NCI-H510A treated with DMSO at 0.1 percent for 48 hours (cell line): ENCODE measurements at places on chromosomes 16 and 17.

- no peak for DNase-seq
These were observed 23.1 kb downstream of the DEF8 start for GRCh38 chr16:89971495-89972243.

DNA sequence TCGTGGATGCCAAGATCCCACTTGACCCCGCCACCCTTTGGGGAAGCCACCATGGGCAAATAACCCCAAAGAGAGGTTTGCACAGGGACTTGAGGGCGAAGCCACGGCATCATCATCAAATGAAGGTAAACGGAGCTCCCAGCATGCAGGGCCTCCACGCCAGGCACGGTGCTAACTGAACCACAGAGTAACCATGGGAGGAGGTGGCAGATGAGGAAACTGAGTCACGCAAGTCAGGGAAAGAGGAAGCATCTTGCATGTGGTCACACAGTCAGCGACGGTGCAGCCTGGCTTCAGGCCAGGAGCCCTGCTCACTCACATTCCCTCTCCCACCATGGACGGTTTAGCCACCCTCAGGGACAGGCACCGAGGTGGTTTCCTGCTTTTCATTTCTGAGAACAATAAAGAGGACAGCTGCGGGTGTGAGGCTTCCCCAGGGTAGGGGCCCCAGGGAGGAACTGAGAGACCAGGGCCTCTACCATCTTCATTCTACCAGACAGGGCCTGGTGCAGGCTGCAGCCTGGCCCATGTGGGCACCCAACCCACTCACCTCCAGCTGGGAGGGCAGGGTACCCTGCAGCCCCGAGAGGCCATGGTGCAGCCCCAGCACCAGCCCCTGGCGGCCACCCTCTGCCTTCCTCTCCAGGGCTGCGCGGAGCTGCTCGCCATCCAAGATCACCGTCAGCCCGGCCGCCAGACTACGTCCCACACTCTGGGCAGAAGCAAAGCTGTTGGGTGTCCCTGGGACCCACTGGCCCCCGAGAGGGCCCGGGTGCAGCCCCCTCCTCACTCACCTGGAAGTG is 78.3 kb downstream of the RMI2 start:
- DNase-seq: no peak

DNA sequence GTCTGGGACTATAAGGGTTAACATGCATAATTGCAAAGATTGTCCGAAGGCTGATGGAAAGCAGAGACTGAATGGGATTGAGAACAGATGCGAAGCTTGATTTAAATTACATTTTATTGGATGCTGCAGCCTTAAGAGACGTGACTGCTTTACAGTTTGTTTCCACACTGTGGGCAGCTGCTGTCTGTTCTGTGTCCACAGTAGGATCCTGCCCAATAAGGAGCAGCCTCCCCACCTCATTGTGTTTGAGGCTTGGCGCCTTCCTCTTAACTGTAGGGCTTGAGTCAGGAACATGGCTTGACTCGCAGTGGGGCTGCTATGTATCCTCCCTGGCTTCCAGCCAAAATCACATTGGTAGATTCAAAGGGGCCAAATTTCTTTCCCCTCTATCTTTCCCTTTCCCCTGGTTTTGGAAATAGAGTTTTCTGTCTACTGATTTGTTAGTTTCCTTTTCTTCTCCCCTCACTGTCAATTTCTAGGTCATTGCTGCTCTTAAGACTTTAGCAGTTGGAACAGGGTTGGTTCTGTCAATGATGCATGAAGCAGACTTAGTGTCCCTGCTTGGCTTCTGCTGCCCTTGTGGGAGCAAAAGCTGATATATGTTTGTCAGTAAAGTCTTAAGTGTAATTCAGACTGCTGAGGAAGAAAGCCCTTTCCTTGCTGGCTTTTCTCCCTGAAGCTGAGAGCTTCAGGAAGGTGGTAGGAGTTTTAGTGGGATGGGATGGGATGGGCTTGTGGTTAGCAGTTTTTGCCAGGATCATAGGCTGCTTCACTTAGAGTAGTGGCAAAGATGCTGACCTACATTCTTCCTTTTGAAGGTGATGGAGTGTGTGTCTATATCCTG is 5.0 kb upstream of the RARA start:
- DNase-seq: no peak

GRCh38 chr16:34078691-34079090 is 619.3 kb downstream of the TP53TG3F start:
- no peak for DNase-seq

DNA sequence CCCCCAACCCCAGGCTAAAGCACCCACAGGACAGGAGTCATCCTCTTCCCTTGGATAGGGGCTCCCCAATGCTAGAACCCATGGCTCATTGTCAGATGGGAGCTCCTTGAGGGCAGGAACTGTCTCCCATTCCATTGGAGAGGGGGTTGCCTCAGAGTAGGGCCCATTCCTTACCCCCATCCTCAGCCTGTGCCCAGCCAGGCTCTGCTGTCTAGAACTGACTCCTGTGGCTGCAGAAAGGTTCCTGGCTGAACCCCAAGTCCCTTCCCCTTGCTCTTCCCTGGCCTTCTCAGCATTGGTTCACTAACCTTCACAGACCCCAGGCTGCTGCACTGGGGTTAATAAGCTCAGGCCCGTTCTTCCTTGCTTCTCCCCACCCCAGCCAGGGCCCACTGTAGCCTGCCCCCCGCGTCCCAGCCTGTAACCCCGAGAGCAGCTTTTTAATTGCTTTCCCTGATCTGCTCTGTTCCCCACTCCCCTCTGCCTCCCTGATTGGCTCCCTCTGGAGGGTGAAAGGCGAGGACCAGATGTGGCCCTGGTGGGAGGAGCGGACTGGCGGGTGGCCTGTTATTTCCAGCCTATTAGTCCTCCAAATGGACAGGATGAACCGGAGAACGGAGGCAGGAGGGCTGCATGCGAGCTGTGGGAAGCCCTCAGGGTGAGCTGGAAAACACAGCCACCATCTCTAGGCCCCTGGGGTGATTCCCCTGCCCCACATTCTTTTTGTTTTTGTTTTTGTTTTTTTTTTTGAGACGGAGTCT is 6.0 kb upstream of the GFAP start:
- no peak for DNase-seq

DNA sequence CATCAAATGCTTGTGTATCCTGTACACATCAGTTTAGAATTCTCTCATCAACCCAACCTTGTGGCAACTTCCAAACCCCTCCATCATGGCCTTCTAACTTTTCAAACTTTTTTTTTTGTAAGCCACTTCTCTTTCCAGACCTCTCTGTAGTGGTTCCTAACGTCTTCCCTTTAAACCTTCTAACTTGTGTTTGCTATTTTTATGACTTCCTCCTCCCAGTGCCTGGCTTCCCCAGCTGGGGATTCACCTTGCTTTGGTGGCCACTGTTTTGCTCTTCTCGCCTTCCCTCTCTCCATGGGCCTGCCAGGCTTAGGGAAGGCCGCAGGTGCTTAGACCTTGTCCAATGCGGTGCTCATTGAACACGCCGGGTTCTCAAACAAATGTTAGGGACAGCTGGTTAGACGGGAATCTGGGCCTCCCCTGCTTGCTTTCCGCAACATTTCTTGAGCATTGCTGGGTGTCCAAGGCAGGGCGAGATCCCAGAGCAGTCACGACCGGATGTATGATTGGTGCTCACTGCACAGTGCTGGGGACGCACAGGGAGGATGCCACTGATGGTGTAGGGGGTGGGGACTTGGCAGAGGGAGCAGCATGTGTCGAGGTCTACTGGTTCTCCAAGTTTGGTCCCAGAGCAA is 1.1 kb upstream of the XYLT2 start:
- DNase-seq: peak; percentile 74

DNA sequence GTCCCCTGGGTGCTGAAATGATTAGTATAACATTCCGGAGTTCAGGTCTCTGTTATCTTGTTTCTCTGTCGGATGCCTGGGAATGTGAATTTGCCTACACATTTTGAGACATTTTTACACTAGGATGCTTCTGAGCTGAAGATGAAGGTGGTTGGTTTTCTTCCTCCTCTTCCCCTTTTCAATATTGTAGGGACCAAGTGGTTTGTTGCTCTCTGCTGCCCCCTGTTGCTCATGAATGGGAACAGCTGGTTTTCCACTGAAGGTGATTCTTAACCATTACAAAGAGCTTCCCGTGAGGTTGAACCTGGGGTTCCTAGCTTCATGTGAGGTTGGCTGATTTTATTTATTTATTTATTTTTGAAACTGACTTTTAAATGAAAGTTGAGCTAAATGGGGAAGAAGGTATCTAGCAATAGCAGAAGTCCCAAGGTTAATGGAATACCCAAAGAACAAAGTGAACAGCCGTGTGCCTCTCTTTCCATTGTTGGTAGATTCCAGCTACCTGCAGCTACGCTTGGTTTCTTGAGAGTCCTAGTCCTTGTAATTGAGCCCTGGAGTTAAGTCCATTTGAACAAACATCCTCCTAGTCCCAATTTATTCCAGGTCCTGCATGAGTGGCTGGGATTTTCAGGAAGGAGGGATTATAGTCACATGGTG is 983.9 kb upstream of the EEF2KMT start:
- no peak for DNase-seq

DNA sequence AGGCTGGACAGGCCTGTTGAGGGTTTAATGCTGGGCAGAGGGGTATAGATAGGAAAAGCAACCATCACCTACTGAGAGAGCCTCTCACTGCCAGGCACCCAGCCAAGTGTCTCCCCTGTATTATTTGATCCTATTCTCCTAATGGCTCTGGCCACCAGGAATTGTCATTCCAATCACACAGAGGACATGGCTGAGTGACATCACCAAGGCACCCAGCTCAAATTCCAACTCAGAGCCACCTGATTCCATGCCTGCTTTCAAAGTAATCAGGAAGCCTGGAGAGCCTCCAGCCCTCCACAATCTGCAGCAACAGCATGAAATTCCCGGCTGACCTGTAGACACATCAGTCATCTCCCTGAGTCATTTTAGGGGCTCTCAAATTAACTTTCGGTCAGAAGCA is 368.9 kb upstream of the C16orf82 start:
- peak; percentile 89 for DNase-seq

- no peak for DNase-seq
These were observed 53.7 kb downstream of the MAP2K6 start for GRCh38 chr17:69468207-69468606.

- peak; percentile 90 for DNase-seq
These were observed 16.0 kb downstream of the NDUFAF8 start for GRCh38 chr17:81254955-81255717.

- DNase-seq: no peak
These were observed 144.3 kb downstream of the ITFG1 start for GRCh38 chr16:47316442-47317015.

GRCh38 chr17:37299257-37299980 is 76.4 kb upstream of the C17orf78 start:
- DNase-seq: peak; percentile 19

- DNase-seq: no peak
These were observed 31.2 kb downstream of the SLC12A3 start for GRCh38 chr16:56896244-56896643.

DNA sequence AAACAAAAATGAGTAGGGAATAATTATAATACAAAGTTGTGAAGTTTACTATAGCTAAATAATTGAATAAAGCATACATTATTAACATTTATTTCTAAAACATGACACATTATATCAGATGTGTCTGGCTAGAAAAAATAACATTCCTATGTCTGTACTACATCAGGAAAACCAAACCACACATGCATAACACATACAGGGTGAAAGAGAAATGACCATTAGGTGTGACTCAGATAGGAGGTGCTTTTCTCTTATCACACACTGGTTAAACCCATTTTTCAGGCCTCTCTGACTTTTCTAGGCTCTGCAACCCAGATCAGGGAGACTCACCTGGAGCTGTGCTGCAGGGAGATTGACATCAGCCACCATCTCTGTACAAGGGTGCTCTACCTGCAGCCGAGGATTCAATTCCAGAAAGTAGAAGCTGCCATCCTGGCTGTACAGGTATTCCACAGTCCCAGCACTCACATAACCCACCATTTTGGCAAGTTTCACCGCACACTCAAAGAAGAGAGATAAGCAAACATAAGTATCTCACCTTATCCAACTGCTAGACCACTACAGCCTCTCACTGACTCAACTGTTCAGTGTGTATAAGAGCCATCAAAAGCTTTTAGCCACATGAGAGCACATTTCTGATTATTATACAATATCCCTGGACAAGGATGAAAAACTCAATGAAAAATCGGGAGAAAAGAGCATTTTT is 116.6 kb upstream of the C17orf78 start:
- no peak for DNase-seq

GRCh38 chr16:27529962-27530361 is 19.8 kb downstream of the GTF3C1 start:
- no peak for DNase-seq

GRCh38 chr17:59963738-59964481 is 630 bp downstream of the RNFT1 start:
- DNase-seq: peak; percentile 96

- DNase-seq: no peak
These were observed 254.1 kb upstream of the ERCC4 start for GRCh38 chr16:13665876-13666275.

DNA sequence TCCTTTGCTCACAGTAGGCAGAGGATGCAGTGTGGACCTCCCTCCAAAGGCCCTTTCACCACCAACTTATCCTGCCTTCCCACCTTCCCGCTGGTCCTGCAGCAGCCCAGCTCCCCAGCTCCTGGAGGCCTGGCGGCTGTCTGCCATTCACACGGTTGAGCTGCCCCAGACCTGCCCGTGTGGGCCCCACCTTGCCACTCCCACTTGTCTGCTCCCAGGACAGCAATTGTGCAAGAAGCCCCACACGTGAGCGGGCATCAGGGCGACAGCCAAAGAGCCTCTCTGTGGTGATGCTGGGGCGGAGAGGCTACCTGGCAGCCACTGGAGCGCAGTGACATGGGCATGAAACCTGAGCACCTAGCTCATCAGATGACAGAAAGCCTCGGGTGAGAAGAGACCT is 248.6 kb upstream of the MAF start:
- no peak for DNase-seq

DNA sequence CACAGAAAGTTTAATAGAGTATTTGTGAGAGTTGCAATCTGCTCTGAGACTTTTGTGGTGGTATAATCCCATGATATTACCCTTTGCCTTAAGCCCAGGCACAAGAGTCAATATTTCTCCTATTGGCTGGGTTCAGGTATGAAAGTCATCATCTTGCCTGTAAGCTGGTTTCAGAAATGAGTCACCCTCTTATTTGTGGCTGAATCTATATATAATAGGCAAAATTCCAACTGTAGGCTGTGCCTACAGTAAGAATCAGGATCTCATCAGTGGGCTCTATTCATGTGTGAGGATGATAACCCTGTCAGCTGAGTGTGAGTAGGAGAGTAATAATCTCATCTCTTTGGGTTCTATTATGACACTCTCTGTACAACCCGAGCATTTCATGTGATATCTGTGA is 2103.1 kb downstream of the TP53TG3F start:
- no peak for DNase-seq

- no peak for DNase-seq
These were observed 797 bp downstream of the NUDT7 start for GRCh38 chr16:77723108-77723514.
